Activated CD4-positive, alpha-beta T cell treated with anti-CD3 and anti-CD28 coated beads, Interleukin-2, amount 50 U/mL, for 4 hours (primary cell): ENCODE measurements at places on chromosomes 5 and 9.

DNA sequence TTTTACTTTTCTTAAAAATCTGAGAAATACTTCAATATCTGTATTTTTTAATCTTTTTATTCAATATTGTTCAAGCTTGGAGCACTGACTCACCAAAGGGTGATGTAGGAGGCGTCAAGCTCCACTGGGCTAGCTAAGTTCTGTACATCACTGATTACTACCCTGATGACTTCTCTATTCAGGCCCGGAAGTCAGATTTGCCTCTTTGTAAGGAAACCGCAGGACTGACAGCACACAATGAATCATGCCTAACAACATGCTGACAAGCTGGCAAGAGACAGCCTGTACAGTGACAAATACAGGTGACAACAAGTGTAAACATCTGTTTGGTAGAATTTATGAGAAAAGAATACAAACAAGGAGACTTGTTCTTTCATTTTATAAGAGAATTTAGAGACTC is 627.9 kb upstream of the RORB start:
- DNase-seq: no peak

- no peak for DNase-seq
Observed at GRCh38 chr9:86369810-86370209, 15.6 kb upstream of the TUT7 start.

DNA sequence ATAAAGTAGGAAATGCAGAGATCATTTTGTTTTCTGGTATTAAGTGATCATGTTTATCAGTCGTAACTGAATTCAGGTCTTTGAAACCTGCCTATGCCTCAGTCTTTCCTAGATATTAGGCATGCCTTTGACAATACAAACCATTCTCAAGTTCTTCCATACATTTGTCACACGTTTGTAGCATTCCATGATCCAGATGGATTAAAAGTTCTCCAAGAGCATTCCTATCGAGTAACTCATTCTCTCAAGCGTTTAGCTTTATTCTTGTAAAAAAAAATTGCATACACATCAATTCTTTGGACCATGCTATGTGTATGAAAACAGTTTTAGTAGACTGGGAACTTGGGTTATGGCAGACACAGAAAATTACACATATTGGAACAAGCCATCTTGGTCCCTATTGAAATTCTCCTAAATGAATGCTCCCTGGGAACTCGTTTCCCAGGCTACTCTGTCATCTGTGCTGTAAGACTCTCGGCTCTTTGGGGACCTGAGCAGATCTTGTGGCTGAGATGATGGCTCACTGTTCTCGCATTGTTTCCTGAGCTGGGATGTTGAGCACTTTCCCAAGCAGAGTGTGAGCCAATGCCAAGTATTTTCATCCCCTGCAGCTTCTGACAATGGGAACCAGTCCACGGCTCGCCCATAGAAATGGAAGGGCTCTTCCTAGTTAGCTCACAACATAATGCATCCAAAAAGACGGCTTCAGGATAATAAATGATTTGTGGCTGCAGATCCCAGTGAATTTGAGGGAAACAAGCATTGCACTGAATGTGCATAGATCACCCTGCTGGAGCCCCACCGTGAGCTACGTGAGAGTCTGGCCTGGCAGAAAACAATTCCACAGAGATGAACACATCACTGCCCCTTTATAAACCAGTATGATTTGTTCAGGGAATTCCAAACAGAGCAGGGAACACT is 230.2 kb downstream of the IRX1 start:
- no peak for DNase-seq

DNA sequence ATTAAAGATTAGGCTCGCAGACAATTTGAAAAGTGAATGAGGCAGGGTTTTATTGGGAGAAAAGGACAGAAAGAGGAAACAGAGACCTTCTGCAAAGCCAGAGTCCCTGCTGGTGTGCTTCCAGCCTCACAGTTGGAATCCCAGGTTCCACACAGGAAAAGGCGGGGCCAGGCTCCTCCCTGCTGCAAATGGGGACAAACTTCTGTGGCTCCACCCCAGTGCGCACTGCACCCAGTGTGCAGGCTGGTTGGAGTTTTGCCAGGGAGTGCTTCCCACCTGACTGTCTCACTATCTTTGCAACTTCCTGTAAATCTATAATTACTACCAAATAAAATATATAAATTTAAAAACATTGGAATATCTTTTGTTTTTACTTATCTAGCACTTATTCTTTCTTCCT is 386.0 kb upstream of the GRIN3A start:
- DNase-seq: no peak

DNA sequence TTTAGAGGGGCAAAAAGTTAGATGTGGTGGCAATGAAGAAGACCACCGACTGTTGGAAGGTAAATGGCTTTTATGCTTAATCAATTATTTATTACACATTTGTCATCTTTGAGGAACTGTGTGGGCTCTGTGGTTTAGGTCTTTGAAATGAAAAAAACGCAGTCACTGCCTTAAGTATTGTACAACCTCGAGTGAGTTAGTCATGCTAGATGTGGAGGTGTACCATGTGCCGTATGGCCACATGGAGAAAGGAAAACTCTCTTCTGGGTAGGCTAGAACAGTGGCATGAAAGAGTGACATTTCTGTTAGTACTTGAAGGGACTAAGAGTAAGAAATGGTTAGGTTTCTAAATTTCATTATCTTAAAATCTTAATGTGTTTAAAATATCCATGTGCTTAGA is 166.1 kb downstream of the HACD4 start:
- DNase-seq: no peak

DNA sequence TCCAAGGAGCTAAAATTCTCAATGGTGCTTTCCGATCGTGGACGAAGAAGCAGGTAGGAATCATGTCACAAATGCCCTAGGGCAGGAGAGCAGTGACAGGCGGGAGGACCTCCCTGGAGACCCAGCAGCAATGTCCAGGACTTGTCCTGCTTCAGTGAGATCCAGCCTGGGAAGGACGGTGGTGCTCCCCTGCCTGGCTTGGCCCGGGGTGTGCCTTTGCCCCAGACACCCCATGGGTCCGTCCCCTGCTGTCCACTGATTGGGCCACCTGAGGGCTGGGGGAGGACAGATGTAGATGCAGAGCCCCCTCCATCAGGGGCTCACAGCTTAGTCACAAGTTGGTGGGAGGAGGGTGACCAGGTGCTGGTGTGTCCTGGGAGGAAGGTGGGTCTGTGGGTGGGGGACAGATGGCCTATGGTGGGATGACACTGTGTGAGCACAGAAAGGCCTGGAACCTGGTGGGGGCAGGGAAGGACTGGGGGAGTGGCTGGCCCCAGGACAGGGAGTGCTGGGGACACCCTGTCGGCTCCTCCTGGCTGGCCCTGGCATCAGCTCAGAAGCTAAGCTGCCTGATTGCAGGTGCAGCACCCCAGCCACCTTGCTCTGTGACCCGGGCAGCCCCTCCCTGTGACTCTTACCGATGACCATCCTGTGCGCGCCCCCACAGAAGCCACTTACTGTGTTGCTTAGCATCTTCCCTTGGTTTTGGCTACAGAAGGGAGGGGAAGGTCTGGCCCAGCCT is 82.0 kb downstream of the PHF2 start:
- no peak for DNase-seq

DNA sequence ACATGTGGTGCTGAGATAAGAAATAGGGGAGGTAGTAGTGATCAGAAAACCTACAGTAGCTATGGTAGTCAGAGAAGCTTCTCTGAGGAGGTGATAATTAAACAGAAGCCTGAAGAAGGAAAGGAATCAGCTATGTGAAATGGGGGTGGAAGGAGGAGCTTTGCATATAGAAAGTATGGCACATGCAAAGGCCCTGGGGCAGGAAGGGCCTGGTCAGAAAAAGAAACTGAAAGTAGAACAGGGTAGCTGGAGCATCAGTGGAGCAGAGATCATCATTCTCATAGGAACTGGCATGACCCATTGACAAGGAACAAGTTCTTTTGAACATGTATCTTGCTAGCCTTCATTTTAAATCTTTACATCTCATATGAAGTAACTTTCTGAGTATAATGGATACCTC is 80.7 kb upstream of the ADRA1B start:
- DNase-seq: no peak

DNA sequence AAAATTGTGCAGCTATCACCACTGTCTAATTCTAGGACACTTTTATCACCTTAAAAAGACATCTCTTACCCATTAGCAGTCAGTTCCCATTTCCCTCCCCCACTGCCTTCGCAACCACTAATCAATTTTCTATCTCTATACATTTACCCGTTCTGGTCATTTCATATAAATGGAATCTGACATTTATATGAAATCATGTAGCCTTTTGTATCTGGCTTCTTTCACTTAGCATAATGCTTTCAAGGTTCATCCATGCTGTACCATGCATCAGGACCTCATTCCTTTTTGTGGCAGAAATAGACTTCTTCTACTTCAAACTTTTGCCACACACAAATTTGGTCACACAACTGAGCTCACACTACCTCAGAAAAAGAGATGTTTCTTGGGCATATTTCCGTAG is 32.2 kb downstream of the FRMPD1 start:
- no peak for DNase-seq

GRCh38 chr9:13942695-13943094 is 371.2 kb downstream of the NFIB start:
- no peak for DNase-seq

GRCh38 chr9:117072216-117072615 is 342.6 kb downstream of the ASTN2 start:
- DNase-seq: no peak

GRCh38 chr5:167872791-167873190 is 418.7 kb upstream of the WWC1 start:
- DNase-seq: no peak

DNA sequence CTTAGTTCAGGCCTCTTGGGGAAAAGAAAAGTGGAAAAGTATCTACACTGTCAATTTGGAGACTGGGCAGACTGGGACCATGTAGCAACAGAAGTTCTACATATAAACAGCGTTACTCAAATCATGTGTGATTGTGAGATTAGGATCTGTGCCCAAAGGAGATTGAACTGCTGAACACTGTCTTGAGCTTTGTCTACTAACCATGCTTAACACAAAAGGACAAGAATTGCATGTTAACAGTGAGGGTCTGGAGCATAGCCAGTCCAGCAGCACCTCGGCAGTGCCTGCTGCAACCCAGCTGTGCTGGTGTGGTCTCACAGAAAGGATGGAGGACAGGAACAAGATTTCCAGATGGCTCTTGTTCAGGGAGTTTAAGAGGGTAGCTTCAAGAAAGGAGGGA is 5.7 kb downstream of the PAM start:
- no peak for DNase-seq

DNA sequence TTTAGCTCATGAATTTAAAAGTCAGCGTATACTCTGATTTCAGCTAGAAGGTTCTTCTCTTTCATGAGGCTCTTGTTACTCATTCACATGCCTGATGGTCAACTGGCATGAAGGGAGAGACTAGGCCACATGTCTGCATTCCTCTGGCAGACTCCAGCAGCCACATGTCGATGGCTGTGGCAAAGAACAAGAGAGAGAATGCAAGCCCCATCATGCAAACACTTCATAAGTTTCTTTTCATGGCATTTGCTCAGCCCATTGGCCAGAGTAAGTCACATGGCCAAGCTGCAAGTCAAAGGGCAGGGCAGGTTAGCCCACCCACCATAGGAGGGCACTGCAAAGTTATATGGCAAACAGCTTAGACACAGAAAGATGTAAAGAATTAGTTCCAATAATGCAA is 5.4 kb downstream of the KCNV2 start:
- DNase-seq: no peak

- no peak for DNase-seq
Observed at GRCh38 chr5:10735569-10736276, 25.3 kb downstream of the DAP start.

- no peak for DNase-seq
Observed at GRCh38 chr9:6426117-6426516, 13.1 kb downstream of the UHRF2 start.

DNA sequence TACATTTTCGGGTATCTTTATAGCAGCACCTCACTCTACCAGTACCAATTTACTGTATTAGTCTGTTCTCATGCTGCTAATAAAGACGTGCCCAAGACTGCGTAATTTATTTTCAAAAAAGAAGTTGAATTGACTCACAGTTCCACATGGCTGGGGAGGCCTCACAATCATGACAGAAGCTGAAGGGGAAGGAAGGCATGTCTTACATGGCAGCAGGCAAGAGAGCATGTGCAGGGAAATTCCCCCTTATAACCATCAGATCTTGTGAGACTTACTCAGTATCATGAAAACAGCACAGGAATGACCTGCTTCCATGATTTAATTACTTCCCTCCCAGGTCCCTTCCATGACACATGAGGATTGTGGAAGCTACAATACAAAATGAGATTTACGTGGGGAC is 602.6 kb upstream of the DAB2 start:
- DNase-seq: no peak

DNA sequence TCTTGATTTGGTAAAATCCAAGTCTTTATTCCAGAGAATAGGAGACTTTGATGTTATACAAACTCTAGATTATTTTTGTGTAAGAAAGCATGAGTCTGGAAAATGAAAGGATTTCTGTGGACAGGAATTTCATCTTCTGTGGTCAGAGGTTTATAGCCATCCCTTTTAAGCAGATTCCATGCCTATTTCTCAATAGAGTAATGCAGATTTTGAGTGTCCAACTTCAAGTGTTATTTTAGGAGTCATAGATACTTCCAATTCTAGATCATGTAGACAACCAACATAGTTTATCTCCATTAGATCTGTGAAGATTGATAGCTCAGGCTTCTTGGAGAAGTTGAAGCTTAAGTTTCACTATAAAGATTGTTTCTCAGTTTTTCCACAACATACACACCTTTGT is 379.7 kb downstream of the PSAT1 start:
- no peak for DNase-seq

DNA sequence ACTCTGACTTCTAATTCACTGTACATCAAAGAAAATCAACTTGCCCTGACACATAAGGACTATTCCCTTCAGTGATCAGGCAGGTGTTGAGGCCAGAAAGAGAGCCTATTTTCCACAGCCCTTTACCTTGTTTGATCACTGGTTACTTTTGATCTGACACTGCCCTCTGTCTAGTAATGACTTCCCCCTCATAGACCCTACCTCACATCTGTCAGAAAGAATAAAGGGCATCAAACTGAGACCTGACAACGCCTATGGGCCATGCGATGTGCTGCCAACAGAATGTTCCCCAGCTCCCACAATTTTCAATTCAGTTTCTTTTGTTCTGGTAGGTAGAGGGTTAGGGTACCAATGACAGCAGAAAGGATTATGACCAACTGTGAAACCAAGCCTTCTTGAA is 47.7 kb downstream of the FBXL17 start:
- no peak for DNase-seq

- no peak for DNase-seq
Observed at GRCh38 chr9:85225180-85225579, 516.6 kb downstream of the AGTPBP1 start.

DNA sequence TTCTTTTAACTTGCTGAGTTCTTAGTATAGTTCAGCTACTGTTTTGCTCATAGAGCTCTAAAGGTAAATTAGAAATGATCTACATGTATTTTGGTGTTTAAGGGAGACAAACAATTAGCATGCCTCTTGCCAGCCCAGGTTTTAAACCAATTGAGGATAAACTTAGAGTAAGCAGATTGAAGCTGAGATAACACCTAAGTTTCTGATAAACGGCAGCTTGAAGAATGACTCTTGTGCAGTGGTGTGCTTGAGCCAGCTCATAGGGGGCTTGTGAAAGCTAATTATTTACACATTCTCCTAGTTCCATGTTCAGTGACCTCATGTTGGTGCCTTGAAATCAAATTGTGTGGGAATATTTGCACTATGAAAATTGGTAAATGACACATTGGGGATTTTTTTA is 193.0 kb downstream of the PRR16 start:
- DNase-seq: no peak

- no peak for DNase-seq
Observed at GRCh38 chr9:37421914-37422288, 595 bp upstream of the GRHPR start.

GRCh38 chr5:75837258-75837841 is 120.1 kb upstream of the POC5 start:
- DNase-seq: no peak

- DNase-seq: no peak
Observed at GRCh38 chr5:157115502-157115901, 6.7 kb upstream of the HAVCR2 start.
